Gastrocnemius medialis (tissue), 4 donors: ENCODE measurements at places on chromosomes 6 and 20. TPM values are rescaled to one million over a fixed set of nuclear protein-coding genes. Genes with fewer than 3 reads are reported as not detected.

The CLPSL2 gene
- total RNA-seq = not detected

The SEC23B gene
- 10.7 TPM for total RNA-seq

The CRYBG1 gene
- total RNA-seq = 1.5 TPM

The DPPA5 gene
- total RNA-seq = not detected

The TNNC2 gene
- total RNA-seq = 3,044 TPM

The GJA1 gene
- total RNA-seq = 10.8 TPM

The EPM2A gene
- total RNA-seq = 100.0 TPM

The UNC5CL gene
- 0.20 TPM for total RNA-seq

DNA sequence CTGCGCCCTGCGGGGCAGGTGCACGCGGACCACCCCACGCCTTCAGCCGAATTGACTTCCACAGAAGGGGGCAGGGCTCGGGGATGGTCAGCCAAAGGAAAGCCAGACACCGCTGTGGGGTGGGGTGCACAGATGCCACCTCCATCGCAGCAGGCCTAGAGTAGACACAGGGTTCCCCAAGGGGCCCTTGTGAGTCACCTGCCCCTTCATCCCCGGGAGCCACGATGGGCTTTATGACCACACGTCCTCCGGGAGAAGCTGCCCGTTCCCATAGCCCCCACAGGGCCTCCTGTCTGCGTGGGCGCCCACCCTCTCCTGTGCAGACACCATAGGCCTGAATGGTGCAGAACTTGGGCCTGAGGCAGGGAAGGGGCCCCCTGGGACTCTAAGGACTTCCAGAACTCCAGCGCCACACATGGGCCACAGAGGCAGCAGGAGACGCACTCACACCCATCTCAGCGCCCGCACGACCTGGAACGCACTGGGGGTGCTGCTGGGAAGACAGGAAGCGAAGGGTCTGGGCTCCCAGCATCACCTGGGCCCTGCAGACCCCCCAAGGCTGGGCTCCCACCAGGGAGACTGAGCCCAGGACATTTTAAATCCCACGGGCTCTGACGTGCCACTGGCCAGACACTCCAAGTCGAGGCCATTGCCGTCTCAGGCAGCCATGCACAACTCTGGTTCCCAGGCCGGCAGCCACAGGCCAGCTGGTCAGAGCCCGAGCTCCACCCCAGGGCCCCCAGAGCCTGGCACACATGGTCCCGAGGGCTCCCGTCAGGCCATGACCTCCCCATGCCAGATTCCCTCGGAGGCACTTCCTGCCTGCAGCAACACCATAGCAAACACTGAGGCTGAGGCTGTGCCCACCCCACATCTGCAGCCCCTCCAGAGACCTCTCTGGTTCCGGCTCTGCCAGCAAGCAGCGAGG, 134.2 kb downstream of the DLL1 start:
- DNase-seq = no peak

- peak; percentile 88 for DNase-seq
Measured at GRCh38 chr6:125153391-125154117, at the start of gene TPD52L1. TSS of gene TPD52L1 (plus strand) at chr6:125153773. CDS start at chr6:125153952, 179 bp downstream.

GRCh38 chr6:110298916-110299315, 59.2 kb downstream of the METTL24 start:
- DNase-seq = no peak

DNA sequence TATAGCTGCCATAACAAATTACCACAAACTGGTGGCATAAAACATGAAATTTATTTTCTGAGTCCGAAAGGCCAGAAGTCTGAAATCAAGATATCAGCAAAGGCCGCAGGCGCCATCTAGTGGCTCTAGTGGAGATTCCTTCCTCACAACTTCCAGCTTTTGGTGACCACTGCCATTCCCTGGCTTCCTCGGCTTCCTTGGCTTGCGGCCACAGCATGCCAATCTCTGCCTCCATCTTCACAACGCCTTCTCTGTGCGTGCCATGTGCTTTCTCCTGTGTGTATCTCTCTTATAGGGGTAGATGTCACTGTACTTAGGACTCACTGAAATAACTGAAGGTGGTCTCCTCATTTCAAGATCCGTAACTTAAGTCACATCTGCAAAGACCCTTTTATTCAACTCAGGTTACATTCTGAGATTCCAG, 5.4 kb upstream of the PLAGL1 start:
- peak; percentile 44 for DNase-seq

- DNase-seq = no peak
Measured at GRCh38 chr20:40967700-40968099, 60.9 kb upstream of the TOP1 start.

- DNase-seq = no peak
Measured at GRCh38 chr6:31317036-31317435, 39.9 kb downstream of the HLA-B start.

DNA sequence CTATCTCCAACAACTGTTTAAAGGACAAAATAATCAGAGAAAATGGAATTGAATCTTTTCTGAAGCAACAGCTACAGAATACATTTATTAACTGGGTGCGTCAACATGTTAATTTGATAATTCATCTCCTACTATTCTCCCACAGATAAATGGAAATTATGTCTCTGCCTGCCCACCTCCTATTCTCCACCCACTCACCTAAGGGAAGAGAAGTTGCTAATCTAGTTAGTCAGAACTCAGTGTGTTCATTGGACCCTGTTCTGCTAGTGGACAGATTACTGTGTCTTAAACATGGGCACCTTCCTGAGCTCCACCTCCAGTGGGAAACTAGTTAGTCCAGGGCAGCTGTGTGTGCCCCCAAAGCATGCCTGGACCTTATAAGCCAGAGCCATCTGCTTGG, 41.0 kb downstream of the METTL24 start:
- no peak for DNase-seq

DNA sequence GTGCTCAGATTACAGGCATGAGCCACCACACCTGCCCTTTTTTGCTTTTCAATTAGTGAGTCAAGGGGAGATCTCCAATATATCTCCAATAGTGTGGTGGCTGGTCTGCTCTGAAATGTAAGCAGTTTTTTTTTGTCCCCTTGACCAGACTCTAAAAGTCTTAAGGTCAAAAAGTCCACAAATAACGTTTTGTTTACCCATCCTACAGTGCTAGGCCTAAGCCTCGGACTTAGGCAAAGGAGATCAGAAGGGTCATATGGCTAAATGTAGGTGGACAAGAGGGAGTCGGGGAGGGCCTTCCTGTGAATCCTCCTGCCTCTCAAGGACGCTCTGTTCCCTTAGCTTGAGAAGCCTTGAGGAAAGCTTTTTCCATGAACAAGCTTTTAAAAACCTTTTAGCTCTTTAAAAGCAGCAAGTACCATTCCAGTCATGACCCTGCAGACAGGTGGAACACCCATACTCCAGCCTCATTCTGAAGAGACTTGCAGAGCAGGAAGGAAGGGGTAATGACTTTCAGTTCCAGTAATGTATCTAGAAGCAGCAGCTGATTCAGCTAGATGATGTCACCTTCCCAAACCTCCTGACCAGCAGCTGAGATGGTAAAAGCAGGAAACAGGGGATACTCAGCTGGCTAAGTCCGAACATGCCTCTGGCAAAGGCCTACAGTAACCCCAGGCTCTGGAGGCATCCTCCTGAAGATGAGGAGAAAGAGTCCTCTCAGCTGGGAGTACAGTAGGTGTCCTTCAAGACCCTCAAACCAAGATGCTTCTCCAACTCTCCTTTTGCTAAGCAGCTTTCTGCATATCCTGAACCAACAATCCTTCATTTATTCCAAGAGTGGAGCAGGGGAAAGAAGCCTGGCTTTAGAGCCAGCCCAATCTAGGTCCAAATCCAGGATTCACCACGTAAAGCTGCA, 23.6 kb downstream of the BCL2L1 start:
- peak; percentile 83 for DNase-seq

DNA sequence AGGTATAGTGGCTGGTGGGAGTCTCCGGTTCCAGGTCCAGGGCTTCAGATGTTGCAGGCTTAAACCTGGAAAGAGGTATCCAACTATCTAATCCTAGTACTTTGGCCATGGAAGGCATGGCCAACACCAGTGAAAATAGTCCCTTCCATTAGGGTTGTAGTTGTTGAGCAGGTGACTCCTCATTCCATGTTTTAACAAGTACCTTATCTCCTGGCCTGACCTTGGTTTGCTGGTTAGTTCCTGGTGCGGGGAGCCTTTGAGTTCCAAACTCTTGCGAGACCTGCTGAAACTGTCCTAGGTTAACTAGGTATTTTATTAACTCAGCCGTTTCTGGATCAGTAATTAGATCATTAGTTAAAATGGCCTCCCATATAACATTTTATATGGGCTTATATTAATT, 165.1 kb upstream of the PROKR2 start:
- DNase-seq = no peak
